ENCODE measurements at places on chromosomes 6 and 20.

DNA sequence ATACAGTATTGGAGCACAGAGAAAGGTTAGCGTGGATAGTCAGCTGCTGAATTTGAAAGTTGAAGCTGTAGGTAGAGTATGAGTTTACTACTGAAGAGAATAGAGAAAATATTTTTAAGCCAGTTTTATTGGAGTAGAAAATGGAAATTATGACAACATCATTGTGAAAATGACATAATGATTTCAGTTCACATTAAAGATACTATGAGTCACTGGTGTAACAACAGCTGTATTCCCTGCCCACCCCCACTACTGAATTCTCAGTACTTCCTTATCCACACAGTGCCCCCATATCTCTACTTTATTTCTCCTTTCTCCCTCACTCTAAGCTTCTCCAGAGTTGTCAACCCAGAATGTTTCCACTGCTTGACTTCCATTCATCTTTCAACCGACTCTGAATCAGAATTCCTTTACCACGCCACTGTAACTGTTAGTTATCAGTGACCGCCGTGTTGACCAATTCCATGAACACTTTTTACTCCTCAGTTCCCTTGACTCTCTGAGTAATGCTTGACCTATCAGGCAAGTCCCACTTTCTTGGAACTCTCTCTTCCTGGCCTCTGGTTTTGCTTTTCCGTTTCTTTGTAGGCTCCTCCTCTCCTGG, 139.6 kb downstream of the AIG1 start:
- DNase-seq = no peak

DNA sequence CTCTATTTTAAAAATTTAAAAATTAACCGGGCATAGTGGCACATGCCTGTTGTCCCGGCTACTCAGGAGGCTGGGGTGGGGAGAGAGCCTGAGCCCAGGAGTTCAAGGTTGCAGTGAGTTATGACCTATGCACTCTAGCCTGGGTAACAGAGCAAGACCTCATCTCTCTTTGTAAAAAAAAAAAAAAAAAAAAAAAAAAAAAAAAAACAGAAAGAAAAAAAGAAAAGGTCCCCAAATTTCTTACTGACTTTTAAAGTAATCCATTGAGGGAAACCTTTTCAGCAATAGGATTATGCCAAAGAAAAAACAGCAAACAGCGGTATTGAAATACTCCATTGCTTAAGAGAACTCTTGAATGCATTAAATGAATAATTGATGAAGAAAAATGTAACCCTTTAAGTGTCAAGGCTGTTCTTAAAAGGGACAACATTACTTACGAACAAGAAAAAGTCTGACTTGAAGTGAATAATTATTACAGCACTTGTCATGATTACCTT, 6.0 kb upstream of the DNAAF9 start:
- DNase-seq = no peak

GRCh38 chr20:1266167-1266973, at the start of gene SNPH:
Gene SNPH (plus strand): TSS chr20:1266294. CDS start chr20:1296240, 29,946 bp downstream.
- DNase-seq = peak; percentile 85

DNA sequence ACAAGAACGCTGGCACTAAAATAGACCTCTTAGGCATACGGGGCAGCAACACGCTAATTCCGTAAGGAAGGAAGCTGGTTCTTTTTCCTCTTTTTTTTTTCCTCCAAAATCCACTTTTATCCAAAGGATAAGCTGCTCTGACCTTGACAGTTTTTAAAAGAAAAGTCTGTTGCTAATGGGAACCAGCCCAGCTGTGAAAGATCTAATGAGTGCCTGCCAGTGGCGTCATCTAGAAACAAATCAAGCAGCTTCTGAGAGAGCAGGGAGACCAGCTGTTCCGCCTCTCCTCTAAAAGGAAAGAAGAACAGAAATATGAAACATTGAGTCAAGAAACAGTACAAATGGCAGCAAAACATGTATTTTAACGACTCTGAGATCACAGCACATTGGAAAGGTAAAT, 78.6 kb downstream of the FAXC start:
- DNase-seq = no peak

DNA sequence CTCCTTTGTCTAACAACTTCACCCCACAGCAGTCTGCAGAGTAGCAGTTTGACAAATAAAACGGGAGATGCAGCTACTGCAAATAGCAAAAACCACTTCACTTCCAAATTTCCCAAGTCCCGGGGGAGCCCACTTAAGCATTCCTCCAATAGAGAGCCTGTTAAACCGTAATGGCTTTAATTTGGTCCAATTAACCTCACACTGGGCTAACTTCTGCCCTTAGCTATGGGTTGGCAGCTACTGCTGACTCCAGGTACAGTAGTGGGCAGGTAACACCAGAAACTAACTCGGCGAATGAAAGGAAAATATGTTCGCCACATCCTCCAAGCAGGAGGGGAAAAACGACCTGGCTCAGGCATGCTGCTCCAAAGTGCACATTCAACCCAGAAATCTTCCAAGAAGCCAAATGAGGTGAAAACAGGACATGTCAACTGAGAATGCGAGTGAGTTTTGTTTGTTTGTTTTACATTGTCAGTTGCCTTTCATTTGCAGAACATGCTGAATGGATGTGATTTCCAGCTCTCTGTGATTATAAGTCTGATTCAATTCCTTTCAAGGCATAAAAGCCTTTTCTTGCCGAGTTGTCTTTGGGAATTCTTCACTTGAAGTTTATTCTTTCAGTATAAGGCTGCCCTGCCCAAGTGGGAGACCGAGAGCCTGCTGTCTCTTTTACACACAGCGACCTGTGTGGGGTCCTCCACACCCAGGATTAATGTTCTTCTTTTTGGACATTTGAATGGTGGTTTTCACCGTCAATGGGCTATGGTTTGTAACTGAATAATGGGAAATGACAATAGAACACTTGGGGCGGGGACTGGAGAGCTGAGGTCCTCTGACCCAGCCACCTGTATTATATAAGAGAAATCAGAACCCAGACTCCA, 117.3 kb upstream of the ARMC2 start:
- no peak for DNase-seq

DNA sequence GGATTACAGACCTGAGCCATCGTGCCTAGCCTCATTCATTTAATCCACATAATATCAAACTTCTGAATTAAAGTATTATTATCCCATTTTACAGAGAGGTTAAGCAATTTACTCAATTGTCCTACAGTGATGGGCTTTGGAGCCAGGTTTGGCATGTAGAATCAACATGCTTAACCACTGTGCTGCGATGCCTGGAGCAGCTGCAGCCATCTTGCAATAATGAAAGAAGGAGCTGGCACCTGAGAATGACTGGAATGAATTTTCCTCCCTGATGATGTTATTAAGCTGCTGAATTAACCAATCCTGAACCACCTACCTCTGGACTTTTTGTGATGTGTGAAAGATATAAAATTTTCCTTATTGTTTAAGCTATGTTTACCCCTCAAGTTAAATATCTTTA, 13.1 kb upstream of the CCND3 start:
- DNase-seq = no peak

GRCh38 chr20:9068233-9068801, 570 bp upstream of the PLCB4 start:
- peak; percentile 79 for DNase-seq

DNA sequence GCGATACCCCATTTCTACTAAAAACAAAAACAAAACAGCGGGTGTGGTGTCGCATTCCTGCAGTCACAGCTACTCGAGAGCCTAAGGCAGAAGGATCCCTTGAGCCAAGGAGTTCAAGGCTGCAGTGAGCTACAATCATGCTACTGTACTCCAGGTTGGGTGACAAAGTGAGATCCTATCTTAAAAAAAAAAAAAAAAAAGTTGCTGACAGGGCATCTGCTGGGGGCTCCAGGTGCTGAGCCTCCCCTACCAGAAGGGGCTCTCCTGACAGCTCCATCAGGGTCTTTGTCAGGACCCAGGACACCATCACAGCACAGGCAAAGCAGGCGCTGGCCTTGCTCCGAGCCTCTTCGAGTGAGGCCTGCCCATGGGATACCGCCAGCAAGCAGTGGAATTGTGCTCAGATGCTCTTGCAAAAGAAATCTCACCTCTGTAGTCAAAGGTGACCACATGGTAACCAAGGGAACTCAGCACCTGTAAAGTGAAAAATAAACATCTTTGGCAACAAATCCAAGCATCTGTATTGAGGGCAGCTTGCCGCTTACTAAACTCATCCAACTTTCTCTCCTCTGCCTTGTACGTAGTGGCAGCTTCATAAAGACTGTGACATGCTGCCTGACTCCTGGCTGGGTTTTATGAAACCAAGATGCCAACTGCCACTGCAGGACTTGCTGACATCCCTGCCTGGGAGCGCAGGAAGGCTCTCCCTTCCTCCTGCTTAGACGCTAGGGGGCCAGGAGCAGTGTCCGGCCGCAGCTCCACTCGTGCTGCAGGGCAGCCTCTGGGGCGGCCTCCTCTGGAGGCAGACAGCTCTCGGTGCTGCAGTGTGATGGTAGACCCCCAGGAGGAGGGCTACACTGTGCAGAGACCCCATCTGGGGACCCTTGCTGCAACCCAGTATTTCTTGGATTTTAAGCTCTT, 66.9 kb downstream of the PYGB start:
- DNase-seq = peak; percentile 22

DNA sequence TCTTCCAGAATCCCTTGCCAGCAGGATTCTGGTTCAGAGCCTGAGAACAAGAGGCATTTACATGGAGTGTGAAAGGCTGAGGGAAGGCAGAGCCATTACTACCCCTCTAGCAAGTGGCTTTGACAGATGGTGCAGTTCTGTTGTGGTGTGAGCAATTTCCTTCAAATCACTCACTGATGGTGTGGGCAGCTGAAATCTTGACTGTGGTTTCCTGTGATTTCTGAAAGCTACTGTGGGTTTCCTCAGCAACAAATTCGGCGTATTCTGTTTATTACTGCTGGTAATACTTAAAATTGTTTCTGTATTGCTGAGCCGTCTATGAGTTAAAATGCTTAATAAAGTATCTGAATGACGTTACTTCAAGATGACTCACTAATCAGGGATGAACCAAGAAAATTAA, 181.5 kb upstream of the TCF21 start:
- peak; percentile 40 for DNase-seq

GRCh38 chr20:36154700-36155628, at the start of gene EPB41L1:
Gene EPB41L1 (plus strand): TSS chr20:36154740. CDS start chr20:36173778, 19,038 bp downstream.
- DNase-seq = peak; percentile 65

DNA sequence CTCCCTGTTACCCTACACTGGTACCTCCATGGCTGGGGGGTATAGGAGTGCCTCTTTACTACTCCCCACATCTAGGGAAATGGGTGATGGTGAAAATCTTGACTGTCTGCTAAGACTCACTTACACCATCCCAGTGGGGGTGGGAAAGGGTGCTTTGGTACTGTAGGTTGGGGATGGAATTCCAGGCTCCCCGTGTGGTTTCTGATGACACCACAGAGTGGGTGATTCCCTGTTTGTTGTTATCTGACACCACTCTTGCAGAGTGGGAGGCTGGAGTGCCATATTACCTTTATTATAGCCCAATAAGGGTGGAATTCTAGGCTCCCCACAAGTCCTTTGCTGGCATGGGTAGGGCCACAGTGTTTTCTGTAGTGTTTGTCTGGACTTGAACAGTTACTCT, 264.6 kb upstream of the MAN1A1 start:
- DNase-seq = no peak

DNA sequence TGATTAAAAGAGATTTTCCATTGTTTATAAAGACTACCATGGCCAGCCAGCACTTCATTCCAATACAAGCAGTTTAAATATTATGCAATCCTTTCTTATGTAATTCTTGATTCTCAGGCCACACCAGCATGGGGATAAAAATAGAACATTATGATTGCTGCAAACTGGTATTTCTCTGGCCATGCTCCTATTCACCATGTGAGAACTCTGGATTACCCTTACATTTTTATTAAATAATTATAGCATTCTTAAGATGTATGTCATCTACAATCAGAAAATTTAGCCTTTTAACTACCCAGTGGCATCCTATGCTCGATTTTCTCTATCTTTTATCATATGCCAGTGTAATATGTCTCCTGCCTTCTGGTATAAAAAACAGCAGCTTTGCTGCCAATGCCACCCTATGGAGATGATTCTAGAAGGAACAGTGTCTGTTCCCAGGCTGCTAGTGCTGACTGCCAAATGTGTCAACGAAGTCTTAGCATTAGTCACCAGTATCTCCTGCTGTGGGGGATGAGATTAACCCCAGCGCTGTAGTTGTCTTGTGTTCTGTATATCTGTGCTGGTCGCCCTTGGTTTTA, 501.4 kb downstream of the BCKDHB start:
- DNase-seq = no peak

- DNase-seq = no peak
Observed at GRCh38 chr20:15256676-15257568, 919.5 kb upstream of the FLRT3 start.

GRCh38 chr6:138307352-138307751, 70.4 kb upstream of the SMIM28 start:
- no peak for DNase-seq

DNA sequence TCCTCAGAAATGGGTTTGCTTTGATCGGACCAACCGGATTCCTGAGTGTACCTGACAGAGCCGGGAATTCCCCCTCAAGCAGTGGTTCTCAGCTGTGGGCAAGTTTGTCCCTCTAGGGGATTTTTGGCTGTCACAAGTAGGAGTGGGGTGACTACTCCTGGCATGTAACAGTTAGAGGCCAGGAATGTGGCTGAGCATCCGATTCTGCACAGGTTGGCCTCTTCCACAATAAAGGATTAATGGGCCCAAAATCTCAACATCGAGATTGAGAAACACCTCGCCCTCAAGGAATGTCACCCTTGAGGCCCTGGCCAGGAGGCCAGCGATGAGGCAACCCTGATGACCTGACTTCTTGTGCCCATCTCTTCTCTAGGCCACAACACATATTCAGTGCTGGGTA, 7.9 kb downstream of the AGPAT4 start:
- no peak for DNase-seq

DNA sequence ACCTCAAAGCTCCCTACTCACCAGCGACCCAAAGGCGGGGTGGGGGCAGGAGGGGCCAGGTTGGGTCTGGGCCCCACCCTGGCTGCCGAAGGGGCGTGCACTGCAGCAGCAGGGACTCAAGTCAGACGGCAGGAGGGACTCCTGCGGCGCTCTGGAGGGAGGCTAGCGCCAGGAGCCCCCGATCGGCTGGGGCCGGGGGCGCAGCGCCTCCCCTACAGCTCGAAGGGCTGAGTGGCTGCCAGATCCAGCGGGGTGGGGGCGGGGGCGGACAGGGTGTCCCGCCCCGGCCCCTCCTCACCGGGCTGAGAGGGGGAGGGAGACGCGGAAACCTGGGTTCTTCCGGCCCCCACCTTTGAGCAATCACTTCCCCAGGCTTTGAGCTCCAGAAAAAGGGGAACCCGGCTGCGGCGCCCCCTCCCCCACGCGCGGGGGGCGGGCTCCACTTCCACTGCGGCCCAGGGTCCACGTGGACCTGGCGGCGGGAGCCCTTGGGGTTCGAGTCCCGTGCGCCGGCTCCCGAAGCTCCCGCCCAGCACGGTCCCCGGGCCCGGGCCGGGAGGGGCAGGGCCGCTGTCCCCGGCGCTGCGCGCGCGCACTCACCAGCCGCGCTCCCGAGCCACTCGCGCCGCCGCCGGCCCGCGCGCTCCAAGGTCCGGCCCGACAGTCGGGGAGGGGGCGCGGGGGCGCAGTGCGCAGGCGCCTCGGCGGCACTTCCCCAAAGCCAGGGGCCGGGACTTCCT, at the start of gene RGS19:
Gene RGS19 (minus strand): TSS at position 246 of the 740 bp plus-strand sequence. CDS start 2,632 bp downstream, outside the sequence.
- peak; percentile 88 for DNase-seq
